ENCODE measurements at places on chromosomes 16 and 17.

DNA sequence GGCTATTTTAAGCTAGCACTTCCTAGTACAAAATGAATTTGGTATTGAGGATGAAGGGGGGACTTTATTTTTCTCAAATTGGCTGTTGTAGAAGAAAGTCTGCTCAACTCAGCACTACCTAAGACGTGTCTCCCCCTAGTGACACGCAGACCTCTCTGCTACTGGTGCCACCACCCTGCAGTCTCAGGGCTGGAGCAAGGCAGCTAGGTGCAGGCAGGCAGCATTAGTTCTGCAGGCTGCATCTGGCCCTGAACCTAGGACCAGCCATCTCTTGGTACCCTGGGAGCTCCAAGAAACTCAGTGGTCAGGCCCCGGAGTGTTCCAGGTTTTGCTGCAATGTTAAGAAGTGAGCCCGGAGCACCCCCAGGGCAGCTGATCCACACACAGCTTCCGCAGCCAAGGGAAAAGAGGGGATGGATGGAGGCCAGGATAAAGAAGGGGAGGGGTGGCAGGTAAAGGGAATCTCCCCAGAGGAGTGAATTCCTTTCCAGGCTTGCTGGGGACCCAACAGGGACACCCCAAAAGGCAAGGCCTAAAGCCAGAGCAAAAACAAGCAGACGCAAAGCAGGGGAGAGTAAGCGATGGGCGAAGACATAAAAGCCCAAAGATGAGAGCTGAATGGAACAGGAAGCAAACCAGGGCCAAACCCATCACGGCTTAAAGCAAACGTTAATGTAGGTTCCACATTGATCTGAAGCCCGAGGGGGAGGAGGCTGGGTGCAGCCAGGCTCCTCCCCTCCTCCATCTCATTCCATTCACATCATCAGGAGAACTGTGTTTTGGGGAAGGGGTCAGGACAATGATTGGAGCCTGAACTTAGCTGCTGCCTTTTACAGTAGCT is 200.5 kb downstream of the ZFHX3 start:
- no peak for DNase-seq

GRCh38 chr17:34365340-34365739 is 2.3 kb upstream of the CCL1 start:
- no peak for DNase-seq

DNA sequence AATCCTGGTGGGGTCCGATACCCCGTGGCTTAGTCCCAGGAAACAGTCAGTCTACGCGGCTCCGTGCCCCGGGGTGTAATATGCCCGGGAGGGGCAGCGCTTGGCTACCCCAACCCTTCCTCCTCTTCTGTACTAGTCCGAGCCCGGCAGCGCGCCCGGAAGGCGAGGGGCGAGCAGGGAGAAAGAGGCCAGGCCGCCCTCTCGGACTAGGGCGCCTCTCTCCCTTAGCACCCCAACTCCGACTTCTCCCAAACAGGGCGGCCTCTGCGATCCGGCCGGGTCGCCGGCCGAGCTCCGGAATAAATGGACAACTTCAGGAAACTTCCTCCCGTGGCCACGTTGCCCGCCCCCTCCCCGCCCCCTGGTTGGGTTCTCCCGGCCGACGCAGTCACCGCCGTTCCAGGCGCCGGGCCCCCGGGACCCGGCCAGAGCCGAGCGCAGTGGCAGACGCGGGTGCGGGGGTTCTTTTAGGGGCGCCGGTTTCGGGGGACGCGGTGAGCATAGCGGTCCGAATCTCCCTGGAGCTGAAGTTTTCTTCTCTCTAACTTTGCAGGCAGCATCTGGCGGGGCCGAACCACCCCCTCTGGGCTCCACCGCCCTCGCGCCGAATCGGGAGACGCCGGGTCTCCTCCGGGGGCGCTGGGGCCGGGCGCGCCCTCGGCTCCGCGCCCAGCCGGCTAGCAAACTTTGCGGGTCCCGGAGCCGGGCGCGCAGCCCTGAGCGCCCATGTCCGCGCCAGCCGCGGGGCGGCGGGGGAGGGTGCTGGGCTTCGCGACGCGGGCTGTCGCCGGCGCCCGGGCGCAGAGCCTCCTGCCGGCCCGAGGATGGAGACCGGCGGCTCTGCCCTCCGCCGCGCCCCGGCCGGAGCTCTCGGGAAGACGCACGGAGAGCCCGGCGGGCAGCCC is at the start of gene SDK2:
Gene SDK2, minus strand, starts transcription at position 301 of the 905 bp plus-strand sequence. CDS start 357 bp downstream, outside the sequence.
- DNase-seq: no peak

DNA sequence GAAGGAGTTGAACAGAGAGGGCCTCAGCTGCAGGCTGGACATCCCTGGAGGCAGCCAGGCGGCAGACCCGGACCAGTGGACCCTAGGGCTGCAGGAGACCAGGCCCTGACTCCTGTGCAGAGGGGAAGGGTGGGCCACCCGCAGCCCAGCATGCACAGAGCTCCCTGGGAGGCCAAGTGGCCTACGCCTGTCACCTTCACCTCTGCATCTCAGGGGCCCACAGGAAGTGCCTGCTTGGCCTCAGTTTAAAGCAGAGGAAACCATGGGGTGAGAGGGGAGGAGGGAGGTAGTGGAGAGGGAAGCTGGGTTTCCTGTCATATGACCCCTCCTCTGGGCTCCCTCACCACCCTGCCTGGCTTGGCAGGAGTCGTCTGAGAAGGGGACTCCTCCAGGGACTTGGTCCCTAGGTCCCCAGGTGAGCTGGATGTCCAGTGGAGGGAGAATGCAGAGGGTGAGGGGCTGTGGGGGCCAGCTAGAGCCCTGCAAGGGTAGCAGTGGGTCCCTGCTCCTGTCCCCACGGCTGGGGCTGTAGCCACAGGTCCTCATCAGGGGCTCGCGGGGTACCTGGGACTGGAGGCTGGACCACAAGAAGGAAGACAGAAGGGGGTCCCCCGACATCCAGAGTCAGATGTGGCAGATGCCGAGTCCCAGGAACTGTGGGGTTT is at the start of gene TMC8:
Gene TMC8, plus strand, starts transcription at position 335 of the 665 bp plus-strand sequence. CDS start 818 bp downstream, outside the sequence.
- no peak for DNase-seq

GRCh38 chr17:50132104-50132794 is 2.3 kb upstream of the SAMD14 start:
- no peak for DNase-seq

DNA sequence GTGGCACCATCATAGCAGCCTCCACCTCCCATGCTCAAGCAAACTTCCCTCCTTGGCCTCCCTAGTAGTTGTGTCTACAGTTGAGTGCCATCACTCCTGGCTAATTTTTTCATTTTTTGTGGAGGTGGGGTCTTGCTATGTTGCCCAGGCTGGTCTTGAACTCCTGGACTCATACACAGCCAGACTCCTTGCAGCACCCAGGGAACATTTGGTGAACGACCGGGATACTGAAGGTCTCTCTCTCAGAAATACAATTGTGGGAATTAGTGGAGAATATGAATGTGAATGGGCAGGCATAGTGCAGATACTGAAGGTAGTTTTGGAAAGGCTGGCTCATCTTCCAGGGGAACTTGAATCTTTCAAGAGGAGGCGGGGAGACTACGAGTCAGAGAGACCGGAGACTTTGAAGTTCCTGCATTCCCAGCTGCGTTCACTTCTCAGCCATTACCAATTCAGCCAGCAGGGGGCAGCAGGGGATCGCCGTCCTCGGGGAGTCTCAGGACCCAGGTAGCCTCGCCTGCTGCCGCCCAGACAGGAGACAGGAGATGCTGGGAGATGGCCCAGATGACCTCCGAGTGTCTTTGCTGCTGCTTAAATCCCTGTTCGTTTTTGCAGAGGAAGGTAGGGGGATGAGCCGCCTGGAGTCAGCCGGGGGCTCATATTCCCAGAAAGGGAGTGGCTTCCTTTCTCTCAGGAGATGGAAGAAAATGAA is 68.6 kb downstream of the HAPSTR1 start:
- no peak for DNase-seq

DNA sequence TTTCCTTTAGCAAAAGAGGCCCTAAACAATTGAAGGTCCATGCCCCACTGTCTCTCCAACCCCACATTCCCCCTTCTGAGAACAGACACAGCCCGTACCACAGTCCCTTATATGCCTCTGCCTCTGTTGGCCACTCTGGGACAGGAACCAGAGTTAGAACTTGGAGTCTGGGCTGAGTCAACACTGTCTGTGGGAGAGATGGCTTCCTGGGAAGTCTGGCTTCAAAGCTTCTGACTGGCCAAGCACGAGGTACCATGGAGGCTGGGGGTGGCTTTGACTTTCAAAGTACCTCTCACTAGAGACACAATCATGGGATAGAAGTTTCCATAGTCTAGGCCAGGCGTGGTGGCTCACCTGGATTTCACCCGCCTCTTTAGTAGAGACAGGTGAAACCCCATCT is 14.9 kb upstream of the SPOP start:
- no peak for DNase-seq

DNA sequence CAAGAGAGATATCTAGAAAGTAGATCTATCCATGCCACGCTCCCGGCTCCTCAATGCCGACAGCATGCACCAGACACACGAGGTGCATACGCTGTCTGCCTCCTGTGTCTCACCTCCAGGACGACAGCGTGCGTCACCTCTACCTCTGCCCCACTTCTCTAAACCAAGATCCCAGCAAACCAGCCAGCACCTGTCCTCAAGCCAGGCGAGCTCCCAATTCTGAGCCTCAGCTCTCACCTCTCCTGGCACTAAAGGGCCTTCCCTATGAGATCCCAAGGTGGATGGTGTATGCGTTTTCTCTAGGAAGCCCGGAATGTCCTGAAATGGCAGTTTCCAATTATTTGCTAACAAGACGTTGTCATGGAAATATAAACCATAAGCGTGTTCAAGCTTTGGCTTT is 36.2 kb upstream of the RCVRN start:
- DNase-seq: no peak
